ENCODE measurements at places on chromosomes 2 and 18.

DNA sequence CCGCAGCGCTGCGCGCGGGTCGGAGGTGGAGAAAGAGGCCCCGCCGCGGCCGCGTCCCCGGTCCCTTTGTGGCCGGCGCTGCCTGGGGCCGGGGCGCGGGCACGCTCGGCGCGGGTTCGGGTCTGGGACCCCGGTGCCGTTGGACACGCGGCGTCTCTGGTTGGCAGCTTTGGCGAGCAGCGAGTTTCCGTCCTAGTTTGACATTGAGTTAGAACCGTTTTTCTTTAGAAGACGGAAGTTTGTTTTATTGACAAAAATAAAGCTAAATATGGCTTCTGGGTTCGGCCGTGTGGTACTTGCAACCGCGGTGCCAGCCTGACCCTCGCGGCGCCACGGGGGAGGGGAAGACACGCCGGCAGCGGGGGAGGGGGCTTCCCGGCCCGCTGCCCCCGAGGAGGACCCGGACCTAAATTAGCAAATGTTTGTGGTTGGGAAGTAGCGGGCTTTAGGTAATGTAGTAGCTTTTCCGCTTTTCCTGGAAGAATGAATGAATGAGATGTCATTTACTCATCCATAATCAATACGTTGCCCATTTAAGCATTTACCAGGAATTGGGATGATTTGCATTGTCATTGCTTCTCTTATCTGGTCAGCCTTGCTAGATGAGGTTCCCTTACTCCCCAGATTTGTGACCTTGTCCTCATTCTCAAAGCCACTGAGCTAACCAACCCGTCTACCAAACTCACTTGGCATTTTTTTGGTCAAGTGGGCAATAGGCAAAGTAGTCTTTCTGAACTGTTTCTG, 530 bp downstream of the GALNT1 start:
- peak; percentile 70 for DNase-seq

- no peak for DNase-seq
Observed at GRCh38 chr2:29347774-29348461, 232.7 kb downstream of the CLIP4 start.

DNA sequence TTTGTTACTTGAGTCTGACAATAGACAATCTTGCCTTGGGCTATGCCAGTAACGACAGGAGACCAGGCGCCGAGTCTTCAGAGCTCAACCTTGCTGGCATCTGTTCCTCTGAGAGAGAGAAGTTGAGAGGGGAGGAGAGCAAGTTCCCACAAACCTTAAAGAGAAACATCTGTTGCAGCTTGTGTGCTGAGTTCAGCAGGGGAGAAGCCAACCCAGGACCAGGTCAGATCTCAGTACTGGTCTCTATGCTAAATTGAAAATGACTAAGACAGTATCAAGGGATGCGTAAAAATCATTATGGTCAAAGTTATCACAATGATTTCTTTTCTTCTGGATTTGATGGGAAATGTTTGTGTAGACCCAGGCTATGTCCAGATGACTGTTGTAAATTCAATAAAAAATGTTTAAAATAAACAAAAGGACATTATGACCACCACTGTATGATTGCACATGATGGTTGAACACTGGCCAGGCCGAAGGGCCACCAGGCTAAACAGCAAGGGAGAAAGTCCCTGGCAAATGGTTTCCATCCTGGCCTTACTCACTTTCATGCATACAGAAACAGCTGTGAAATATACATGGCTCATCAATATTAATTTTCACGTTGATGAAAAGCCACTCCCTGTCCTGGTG, 100.3 kb upstream of the PMAIP1 start:
- DNase-seq: no peak

- DNase-seq: no peak
Observed at GRCh38 chr2:204172145-204172600, 235.6 kb downstream of the ICOS start.

GRCh38 chr2:177921726-177922125, 150.9 kb downstream of the PDE11A start:
- DNase-seq: no peak

GRCh38 chr2:237259201-237259600, 154.8 kb downstream of the COL6A3 start:
- DNase-seq: no peak

GRCh38 chr2:118973542-118973951, 31.6 kb downstream of the MARCO start:
- peak; percentile 69 for DNase-seq

- DNase-seq: no peak
Observed at GRCh38 chr2:7758073-7758759, 841.0 kb downstream of the RNF144A start.

DNA sequence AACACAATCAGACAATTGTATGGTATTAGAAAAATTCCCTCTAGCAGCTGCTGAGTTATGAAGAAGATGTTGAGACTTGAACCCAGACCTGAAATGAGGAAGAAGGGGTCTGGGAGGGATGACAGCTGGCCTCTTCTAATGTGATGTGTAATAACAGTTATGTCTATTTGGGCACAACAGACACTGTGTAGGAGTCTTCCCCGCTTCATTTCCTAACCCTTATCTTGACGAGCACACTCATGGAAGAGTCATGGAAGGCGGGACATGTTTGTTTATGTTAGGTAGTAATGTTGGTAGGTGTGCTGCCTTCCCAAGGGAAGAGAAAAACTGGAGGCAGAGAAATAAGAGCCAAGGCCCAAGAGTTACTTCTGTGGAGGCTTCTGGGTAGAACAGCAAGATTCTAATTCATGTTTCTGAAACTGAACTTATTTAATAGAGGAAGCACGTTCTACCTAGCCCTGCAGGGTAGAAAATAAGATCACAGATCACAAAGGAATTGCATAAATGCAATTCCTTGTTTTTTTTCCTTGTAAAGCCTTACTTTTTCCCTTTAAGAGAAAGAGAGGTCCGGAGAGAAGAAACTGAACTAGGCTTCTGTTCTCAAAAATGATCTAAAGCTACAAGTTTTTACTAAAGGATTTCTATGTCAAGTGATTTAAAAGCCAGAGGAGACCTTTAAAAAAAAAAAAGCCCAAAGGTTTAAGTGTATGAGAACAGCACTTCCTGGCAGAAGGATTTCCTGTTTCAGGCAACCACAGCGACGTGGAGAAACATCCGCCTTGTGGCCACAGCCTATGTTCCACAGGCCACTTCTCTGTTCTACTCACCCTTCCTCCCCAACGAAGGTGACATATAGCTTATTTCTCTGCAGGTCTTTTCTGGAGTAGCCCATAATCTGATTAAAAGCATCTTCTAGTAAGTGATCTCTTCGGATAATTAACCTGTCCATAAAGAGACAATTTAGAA, 68.5 kb upstream of the STK17B start:
- peak; percentile 80 for DNase-seq

- no peak for DNase-seq
Observed at GRCh38 chr2:103367877-103368276, 606.0 kb downstream of the TMEM182 start.

GRCh38 chr2:143356736-143357446, 227.7 kb downstream of the ARHGAP15 start:
- DNase-seq: no peak

DNA sequence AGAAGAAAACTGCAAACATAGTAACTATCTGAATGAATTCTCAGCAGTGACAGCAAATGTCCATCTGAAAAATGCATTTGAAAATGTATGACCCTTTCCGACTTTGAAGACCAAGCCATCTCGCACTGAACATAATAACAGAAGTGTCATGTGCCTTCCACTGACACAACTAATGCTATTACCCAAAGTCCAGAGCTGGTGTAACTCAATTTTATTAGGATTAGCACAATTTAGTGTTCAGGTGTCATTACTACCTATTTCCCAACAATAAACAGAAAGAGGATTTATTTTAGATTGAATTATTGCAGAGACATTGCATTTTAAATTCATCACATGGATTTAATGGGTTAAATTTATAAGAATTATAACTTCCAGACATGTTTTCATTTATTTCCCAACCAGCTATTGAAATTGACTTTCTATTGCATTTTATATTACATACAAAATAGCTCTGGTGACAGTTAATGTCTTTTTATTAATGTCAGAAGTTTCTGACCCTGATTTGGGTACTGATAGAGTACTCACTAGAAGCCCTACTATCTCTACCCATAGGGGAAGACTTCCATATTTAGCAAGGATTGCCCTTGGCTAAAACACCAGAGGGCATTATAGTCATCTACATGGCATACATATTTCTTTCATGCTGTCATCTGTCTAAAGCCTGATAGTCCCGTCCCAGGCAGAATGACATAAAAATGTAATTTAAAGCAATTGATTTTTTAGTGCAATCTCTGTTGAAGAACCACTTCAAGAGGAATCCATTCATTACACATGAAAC, 7.0 kb upstream of the STK39 start:
- DNase-seq: no peak

GRCh38 chr2:24762518-24762917, 30.7 kb downstream of the PTRHD1 start:
- DNase-seq: no peak

- no peak for DNase-seq
Observed at GRCh38 chr18:77373730-77374445, 124.2 kb downstream of the GALR1 start.

DNA sequence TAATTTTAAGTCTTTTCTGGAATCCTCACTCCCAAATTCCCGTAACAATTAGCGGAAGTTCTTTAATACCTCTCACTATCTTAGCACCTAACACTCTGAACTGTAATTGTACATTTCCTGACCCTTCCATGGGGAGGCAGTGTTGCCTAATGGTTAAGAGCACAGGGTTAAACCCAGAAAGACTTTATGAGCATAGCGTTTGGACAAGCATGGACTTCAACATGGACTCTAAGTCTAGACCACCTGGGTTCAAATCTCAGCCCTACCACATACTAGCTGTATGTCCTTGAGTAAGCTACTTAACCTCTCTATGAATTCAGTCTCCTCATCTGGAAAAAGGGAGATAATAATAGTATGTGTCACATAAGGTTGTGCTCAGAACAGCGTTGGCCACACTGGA, 13.0 kb downstream of the ANTXR1 start:
- DNase-seq: no peak

DNA sequence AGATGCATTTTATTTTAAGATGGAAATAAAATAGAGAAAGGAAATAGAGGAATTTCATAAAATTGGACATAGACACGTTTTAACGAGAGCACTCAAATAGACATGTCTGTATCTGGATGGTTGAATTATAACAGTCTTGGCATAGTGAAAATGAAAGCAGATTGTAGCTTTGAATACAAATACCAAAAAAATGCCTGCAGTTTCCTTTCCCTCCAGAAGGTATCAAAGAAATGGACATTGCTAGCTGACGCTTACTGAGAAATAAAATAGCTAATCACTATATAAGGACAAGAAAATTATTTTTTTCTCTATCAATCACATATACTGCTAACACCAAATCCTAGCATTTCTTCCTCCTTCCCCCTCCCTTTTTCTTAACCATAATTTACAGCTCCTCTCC, 11.4 kb upstream of the MAPRE2 start:
- DNase-seq: no peak

- no peak for DNase-seq
Observed at GRCh38 chr18:2893056-2893455, 46.2 kb downstream of the EMILIN2 start.

- DNase-seq: no peak
Observed at GRCh38 chr2:29055601-29056000, 18.7 kb downstream of the PCARE start.

GRCh38 chr2:70212298-70212932, 21.6 kb upstream of the C2orf42 start:
- no peak for DNase-seq

GRCh38 chr18:73923866-73924265, 223.8 kb downstream of the FBXO15 start:
- DNase-seq: no peak

- DNase-seq: no peak
Observed at GRCh38 chr2:445896-446295, 158.0 kb upstream of the ALKAL2 start.

- DNase-seq: peak; percentile 90
Observed at GRCh38 chr2:223041527-223042109, 10.4 kb upstream of the KCNE4 start.

- DNase-seq: no peak
Observed at GRCh38 chr18:5414546-5414945, 119.0 kb upstream of the ZBTB14 start.

- DNase-seq: peak; percentile 88
Observed at GRCh38 chr2:138060301-138060635, 96.0 kb downstream of the HNMT start.

GRCh38 chr2:101815154-101815553, 117.6 kb downstream of the MAP4K4 start:
- no peak for DNase-seq

- DNase-seq: no peak
Observed at GRCh38 chr2:191488135-191488534, 189.8 kb upstream of the NABP1 start.

DNA sequence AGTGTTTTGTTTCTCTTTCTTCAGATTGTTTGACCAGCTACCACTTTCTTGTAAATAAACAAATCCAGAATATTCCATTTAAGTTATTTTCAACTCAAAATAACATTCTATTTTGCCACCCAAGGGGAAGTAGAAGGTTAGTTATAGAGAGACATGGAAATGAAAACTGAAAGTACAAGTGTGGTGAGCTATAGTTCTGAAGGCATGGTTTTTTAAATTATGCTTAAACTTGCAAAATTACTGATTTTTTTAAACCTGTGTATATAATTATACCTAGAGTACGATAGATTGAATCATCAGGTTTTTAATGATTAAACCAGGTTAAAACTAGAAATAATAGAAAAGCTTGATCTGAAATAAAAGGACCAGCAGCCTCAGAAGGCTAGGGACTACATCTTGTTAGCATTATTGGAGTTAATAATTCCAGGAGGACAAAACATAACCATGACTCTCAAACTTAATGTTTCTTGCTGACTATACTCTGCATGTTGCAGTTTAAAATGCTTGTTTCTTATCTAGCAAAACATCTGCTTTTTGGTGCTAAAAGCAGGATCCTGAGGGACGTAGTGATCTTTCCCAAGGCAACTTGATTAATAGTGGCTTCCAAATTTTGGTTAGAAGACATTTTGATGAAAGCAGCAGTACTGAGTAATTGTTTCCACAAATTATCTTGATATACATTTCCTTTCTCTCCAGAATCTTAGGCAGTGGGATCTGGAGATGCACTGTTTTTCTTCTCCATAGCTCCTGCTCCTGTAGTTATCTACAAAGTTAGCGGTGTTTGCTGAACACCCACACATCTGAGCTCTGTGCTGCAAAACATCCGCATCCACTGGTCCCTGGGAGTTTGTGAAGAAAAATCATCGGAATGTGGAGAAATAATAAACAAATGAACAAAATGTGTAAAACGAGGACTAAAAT, 327.2 kb upstream of the PKDCC start:
- DNase-seq: no peak

- peak; percentile 35 for DNase-seq
Observed at GRCh38 chr2:236887953-236888793, 197.5 kb upstream of the COPS8 start.

DNA sequence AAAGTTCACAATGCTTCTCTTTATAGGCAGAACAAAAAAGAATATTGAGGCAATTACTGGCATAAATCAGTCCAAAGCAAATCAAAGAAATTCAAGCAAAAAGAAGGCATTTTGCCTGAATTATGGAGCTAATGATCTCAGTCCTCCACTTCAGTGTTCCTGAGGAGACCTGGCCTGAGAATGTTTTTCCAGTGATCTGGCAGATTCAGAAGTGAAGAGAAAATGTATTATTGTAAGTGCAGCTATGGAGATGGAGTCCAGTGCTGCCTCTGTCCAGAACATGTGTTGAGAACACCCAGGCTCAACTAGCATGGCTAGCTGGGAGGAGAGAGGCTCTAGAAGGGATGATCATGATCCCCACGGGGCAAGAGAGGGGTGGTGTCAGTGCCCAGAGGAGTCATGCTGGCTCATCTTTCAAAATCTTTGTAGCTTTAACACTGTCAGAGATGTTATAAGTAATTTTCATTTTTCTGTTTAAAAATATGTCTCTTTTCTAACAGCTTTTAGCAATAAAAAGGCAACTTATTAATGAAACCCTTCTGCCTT, 367.0 kb upstream of the RAB12 start:
- no peak for DNase-seq

- no peak for DNase-seq
Observed at GRCh38 chr18:79708412-79708811, 28.8 kb downstream of the CTDP1 start.

Data from right cardiac atrium (tissue), 5 donors.